CD4-positive, alpha-beta T cell treated with Interleukin-4 for 4 hours (primary cell): ENCODE measurements at places on chromosomes 11 and 22.

DNA sequence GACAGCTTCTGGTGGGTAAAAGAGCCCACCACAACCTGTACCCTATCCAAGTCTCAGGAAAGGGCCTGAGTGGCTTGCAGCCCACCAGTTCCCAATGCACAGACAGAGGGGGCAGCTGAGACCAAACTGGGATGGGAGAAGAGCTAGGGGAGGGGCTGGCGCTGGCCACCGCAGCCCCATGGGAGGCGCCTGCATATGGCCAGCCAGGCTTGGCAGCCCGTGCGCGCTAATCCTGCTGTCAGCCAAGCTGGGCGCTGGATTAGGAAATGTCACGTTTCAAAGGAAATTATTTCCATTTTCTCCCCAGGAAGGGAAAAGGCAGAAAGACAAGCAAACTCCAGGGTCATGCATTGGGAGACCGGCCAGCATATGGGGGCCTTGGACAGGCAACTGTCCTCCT is 236.8 kb downstream of the BUD13 start:
- DNase-seq = no peak

GRCh38 chr11:121892131-121892681 is 223.8 kb downstream of the BLID start:
- DNase-seq = no peak

DNA sequence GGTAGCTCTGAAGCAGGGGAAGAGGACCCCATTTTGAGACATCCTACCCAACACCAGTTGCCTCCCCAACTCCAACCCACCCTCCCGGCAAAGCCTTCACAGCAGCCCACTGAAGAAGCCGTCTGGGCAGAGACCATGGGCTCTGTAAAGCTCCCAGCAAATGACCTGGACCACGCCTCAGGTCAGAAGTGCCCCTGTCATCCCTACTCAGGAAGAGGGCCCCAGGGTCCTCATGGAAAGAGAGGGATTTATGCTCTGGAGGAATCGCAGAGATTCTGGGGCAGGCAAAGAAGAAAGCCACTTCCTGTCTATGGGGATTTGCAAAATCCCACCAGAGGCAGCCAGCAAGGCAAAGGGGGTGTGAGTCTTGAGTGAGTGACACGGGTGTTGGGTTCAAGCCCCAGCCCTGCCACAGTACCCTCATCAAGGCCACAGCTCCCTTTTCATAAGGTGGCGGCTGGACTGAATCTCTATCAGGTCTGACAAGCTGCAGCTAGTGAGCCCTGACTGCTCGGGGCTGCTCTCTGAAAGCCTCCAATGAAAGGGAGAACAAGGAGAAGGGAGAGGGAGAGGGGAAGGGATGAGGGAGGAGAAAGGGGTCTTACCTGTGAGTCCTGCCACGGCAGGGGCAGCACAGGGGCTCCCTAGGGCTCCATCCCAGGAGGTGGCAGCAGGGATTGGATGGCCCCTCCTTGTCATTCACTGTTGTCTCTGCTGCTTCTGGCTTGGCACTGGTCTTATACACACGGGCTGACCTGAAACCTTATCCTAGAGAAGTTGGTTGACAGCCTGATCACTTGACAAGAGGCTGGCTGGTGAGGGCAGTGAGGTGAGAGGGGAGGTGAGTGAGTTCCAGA is at the start of gene UCP3:
UCP3 (minus strand) TSS at position 713 of the 857 bp plus-strand sequence. CDS start 2,043 bp downstream, outside the sequence.
- no peak for DNase-seq

- DNase-seq = no peak
Observed at GRCh38 chr11:109109150-109109549, 312.8 kb upstream of the C11orf87 start.

- no peak for DNase-seq
Observed at GRCh38 chr22:39476664-39477063, 19.9 kb downstream of the MGAT3 start.

GRCh38 chr22:45246060-45246985 is 5.6 kb upstream of the KIAA0930 start:
- DNase-seq = no peak

DNA sequence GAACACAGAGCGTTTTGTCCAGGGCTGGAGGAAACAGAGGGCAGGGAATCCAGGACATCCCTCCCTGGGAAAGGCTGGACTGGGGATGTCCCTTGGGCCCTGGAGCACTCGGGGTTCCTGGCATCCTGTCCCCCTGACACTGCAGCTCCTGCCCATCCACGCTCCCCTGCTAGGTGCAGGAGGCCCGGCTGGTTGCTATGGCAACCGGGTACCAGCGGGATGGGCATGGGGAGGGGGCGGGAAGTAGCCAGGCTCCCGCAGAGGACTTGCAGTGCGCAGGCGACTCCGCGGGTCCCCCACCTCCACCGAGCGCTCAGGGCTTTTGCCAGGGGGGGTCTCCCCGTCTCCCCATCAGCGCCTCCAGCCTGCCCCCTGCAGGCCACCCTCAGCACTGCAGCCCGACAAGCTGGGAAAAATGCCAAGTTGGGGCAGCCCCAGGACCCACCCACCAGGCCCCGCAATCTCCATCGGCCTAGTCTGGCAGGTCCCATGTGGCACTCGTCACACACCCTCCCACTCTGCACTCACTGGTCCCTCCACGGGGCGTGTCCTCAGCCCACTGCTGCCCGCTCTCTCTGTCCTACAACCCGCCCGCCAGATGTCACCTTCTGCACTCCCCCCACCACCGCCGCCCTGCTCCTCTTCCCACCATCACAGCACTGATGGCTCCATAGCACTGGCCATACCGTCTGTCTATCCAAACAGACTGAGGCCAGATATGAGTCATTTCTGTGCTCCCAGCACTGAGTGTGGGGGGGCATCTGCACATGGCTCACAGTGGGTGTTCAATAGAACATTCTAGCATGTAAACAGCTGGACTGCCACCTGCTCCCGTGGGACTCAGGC is 31.5 kb downstream of the KIAA0930 start:
- no peak for DNase-seq

DNA sequence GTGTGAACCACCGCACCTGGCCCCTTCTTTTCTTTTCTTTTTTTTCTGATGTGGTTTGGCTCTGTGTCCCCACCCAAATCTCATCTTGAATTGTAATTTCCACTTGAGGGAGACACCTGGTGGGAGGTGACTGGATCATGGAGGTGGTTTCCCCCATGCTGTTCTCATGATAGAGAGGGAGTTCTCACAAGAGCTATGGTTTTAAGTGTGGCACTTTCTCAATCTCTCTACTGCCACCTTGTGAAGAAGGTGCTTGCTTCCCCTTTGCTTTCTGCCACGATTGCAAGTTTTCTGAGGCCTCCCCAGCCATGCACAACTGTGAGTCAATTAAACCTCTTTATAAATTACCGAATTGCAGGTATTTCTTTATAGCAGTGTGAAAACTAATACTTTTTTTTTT is 4.9 kb upstream of the TCN2 start:
- DNase-seq = peak; percentile 27

GRCh38 chr22:23901600-23901999 is 7.4 kb downstream of the MIF start:
- DNase-seq = no peak

- peak; percentile 52 for DNase-seq
Observed at GRCh38 chr11:12963792-12964536, 45.2 kb upstream of the RASSF10 start.

DNA sequence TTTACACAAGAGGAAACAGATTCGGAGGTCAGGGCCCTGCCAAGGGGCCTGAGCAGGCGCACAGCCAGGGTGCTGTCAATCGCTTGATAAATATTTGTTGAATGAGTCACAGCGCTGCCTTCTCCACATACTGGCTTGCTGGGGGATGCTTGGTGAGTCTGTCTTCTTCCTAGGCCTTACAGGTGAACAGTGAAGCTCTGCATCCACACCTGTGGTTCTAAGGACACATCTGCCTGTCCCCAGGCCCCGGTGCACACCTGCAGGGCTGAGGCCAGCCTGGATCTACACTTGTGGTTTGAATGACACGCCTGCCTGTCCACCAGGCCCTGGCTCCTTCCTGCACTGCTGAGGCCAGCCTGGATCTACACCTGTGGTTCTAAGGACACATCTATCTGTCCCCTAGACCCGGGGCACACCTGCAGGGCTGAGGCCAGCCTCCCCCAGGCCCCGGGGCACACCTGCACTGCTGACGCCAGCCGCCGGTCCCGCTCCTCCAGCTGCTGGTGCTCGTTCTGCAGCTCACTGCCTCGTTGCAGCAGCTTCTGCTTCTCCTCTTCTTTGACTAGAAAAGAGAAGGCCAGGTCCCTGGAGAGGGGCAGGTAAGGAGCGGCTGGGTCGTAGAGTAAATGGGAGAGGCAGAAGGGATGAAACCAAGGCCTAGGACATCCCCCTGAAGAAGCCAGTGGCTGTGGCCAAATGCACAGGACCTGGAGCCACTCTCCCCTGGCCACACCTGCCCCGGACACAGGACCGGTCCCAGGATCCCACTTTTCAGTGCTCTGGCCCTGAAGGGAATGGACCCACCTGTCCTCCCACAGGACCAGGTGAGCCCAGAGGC is 124.6 kb downstream of the PHF21B start:
- no peak for DNase-seq

GRCh38 chr22:46560696-46561295 is 23.4 kb upstream of the CELSR1 start:
- no peak for DNase-seq

- no peak for DNase-seq
Observed at GRCh38 chr22:41963453-41964111, 5.7 kb upstream of the SEPTIN3 start.

DNA sequence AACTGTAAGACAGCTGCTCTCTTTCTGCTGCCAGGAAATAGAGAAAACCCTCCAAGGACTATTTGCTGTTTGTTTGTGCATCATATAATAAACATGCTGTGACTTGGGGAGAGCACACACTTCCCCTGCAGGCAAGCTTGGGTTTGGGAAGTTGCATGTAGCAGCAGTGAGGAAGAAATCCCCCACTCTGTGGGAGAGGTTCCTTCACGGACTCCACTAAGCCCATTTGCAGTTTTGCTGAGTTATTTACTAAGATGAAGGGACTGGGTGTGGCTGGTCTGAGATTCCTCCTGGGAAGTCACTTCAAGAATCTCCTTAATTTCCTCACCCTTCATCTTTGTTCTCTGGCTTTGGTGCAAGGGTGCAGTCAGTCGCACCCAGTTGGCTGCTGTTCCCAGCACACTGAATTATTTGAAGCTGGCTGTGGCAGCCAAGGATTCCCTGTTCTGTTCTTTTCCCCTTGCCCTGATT is 104.9 kb downstream of the ARFGAP2 start:
- DNase-seq = no peak
